ENCODE measurements at places on chromosomes 7 and 10.

- no peak for DNase-seq
Measured at GRCh38 chr10:44353128-44353390, 31.8 kb downstream of the CXCL12 start.

DNA sequence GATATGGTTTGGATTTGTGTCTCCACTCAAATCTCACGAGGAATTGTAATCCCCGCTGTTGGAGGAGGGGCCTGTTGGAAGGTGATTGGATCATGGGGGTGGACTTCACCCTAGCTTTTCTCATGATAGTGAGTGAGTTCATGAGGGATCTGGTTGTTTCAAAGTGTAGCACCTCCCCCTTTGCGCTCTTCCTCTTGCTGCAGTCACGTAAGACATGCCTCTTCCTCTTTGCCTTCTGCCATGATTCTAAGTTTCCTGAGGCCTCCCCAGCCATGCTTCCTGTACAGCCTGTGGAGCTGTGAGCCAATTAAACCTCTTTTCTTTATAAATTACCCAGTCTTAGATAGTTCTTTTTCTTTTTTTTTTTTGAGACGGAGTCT, 17.1 kb downstream of the CDNF start:
- no peak for DNase-seq

DNA sequence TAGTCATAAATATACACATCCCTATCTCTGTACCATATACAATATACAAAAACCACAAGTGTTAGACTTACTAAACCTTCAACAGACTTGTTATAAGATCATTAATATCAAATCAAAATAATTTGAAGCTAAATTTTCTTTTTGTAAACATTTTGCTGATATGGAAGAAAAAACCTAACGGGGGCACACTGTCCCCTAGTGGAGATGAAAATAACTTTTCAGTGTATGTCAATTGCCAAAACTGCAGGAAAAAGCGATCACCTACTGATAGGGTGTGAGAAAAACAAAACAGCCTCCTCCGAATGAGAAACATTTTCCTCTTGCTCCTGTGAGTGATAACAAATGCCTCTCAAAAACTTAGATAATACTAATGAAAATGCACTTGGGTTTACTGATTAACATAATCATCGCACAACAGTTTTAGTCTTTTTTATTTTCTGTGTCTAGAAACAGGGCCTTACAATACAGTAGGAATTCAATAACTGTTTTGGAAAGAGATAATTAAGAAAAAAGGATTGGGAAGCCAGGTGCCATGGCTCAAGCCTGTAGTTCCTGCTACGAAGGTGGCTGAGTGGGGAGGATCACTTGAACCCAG, 322.7 kb downstream of the CRPPA start:
- DNase-seq, result peak; percentile 69

DNA sequence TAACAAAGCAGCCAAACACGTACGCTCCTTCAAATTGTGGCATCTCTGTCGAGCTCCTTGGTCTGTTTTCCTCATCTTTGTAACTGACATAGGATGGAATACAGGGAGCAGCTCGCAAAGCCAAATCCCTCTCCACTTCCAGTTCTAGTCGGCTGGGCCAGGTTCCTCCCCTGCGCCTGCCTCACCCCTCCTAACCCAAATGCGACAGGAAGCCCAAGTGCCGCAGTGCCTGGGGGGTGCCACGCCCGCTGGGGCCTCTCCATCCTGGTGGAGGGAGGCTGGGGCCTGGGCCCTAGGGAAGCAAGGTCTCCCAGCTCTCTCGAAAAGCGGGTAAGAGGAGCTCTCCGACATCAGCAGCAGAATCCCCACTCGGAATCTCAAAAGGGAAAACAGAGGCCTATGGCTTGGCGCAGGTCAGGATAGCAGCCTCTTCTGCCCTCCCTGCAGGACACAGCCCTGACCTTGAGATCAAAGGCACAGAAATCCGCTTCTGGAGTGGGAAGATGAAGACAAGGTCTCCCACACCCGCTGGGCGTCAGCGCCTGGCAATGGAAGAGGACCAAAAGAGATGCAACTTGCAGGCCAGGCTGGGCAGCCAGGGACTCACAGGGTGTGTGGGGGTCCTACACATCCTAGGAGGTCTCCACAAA, 165.8 kb downstream of the NRF1 start:
- no peak for DNase-seq

DNA sequence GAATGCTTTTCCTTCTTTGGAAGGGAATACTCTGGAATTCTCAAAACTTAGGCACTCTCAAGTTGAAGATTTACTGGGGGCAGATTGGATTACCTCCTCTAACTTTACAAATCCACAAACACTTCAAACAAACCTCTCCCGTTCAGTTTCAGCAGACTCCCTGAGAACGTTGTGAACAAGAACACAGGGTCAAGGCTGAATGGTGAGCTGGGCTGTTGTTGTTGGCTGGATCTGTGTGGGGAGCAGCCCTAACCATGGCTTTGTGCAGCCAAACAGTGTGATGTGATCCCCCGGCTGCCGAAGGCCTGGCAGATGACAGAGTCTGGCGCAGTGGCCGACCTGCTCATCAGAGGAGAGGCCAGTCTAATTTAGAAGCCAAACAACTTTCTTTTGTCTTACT, 93.1 kb downstream of the BMPER start:
- DNase-seq, result no peak

- no peak for DNase-seq
Measured at GRCh38 chr7:143519411-143520131, 41.9 kb downstream of the TAS2R41 start.

- no peak for DNase-seq
Measured at GRCh38 chr7:139656387-139656786, 121.4 kb downstream of the HIPK2 start.

- no peak for DNase-seq
Measured at GRCh38 chr10:19676063-19676462, 140.2 kb upstream of the PLXDC2 start.

GRCh38 chr10:75643944-75644692, 212.7 kb downstream of the LRMDA start:
- no peak for DNase-seq

- DNase-seq, result no peak
Measured at GRCh38 chr10:6145166-6145987, 56.5 kb downstream of the RBM17 start.

DNA sequence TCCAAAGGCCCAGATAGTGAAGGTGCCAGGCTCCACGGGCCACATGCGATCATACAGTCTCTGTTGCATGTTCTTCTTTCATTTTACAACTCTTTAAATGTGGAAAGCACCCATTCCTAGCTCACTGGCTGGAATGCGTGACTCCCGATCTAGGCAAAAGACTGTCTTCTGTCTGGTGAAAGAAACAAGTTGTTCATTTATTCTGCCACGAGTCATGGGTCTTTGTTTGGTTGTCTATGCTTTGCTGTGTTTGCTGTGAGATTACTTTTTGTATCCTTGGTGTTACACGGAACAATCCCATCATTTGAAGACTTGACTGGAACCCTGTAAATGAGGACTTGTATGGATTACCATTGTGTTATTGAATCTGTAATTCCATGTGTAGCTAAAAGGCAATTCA, 41.9 kb downstream of the NPVF start:
- peak; percentile 89 for DNase-seq

DNA sequence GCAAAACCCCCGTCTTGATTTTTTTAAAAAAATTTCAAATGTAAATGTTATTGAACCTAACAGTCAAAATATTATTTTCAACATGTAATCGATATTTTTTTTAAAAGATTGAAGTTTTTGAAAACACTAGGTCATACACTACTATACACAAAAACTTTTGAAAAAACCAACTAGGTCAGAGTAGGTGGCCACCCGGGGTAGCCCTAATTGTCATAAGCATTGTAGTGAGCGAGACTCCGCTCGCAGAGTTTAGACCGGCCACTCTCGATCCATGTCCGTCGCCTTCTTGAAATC, 417 bp downstream of the RFC2 start:
- DNase-seq, result no peak

DNA sequence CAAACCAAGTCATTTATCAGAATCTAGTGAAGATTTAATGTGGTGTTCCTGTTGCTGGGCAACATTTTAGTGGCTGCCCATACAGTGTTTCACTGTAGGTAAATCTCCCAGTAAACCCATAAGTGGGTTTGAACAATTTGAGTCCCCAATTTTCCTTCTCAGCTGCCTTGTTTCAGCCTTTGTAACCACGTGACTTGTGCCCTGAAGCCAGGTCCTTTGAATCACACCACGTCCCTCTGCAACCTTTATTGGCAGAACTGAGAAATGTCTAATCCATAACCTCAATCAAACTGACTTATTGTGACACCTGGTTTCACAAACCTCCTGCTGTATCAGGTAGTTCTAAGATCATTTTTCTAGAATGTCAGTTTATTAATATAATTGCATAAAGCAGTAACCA, 30.1 kb downstream of the SND1 start:
- DNase-seq, result no peak

GRCh38 chr10:99779335-99779734, 3.1 kb upstream of the ABCC2 start:
- DNase-seq, result peak; percentile 87

DNA sequence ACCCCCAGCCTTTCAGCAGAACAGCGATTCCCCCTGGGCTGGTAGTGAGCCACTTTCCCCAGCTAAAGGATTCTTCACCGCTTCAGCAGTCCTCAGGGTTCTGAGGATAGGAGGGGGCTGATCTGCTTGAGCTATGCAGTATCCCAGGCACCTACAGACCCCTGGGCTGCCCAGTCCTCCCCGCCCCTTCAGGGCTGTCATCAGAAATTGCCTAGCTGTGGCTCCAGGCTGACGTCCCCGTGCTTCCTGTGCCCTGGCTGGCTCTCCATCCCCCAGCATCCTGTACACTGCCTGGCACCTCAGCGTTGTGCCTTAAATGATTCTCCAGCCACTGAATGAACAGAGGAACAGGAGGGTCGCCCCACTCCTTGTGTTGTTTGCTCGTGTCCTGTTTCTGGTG, 38.4 kb upstream of the CDH23 start:
- DNase-seq, result no peak

DNA sequence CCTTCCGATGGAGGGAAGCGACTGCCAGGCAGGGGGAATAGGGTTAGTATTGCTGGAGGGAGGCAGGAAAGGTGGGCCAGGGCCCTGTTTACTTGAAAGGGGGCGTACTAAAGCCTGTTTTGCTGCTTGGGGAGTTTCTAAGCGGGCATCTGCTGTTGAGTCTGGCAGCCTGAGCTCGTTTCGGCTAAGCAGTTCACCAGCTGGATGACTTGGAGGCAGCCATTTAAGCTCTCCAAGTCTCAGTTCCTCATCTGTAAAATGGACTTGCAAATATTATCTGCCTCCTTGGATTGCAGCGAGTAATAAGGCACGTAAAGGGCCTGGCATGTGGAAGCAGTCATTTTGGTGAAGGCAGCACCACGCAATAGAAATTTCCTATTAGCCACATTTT, 44.0 kb downstream of the LDB3 start:
- no peak for DNase-seq

DNA sequence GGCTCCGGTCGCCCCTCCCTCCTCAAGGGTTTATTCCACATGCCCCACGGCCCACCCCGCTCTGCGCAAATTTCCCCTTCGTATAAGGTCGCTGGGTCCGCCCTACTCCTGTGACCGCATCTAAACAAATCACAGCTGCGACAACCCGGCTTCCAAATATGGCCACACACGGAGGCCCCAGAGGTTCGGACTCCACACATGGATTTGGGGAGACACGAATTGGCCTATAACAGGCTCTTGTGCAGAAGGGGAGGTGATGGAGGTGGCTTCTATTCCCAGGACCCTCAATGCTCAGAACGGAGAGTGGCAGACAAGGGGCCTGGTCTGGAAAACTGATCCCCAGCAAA, 90.1 kb downstream of the FOXL3 start:
- DNase-seq, result no peak

GRCh38 chr7:29480934-29481651, 82.5 kb upstream of the PRR15 start:
- DNase-seq, result no peak

DNA sequence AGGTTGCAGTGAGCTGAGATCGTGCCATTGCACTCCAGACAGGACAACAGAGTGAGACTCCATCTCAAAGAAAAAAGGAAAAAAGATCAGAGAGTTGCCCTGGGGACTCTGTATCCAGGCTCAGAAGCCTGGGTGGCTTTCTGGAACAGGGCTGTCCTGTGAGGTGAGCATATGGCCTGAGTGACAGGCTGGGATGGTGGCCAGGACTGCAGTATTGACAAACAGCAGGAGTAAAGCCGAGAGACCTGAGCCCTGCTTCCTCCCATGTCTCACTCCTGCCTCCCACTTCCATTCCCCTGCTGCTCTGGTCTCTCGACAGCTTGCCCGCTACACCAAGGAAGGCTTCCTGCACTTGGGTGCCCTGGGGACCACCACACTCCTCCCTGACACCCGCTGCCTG, 578.5 kb downstream of the GALNT17 start:
- DNase-seq, result no peak

DNA sequence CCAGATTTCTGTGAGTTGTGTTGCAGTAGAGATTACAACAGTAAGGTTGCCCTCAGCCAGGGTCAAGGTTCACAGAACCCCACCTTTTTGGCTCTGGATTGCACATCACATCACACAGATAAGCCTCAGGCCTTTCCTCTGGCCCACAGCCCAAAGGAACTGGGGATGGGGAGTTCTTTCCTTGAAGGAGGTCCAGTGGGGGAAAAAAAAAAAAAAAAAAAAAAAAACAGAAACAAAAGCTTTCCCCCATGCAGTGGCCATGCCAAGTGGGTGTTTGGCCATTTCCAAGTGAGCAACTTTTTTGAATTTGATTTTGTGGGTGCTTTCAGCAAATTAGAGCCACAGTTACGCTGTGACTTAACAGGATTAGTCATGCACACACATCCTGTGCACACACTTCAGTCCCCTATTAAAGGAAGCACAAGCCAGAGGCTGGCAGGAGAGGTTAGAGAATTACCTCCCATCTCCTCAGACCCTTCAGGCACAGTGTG, 79.3 kb upstream of the NANOS1 start:
- DNase-seq, result no peak

DNA sequence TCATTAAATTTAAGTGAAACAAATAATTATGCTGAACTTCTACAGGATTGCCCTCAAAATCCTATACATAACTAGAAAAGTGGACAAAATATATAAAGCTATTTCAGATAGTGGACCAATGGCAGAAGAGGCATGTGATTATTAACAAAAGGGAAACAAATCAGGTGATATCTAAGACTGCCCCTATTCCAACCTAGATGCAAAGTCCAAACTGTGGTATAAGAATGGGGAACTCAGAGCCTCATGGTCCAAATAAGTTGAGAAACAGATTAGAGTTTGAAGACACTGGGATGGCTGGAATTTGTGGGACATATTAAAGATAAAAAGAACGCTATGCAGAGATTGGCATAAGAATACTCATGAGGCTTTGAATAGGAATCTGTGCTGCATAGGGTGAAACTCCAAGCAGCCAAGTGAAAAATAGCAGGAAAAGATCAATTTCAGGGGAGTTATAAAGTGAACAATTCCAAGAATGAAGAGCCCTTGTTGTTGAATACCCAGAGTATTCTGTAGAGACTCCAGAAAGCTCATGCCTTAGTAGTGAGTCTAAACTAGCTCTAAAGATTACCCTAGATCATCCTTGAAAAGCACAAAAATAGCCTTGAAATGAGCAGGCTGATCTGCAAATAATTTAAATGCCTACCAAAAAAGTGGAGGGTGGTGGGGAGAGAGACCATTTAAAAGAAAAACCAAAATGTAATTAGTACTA, 152.4 kb downstream of the IMMP2L start:
- DNase-seq, result no peak

GRCh38 chr7:38829488-38830165, 79.4 kb downstream of the VPS41 start:
- no peak for DNase-seq

GRCh38 chr7:7109934-7110333, 72.4 kb upstream of the C1GALT1 start:
- DNase-seq, result no peak
